ENCODE measurements at places on chromosomes 1 and 21. TPM values are rescaled to one million over a fixed set of nuclear protein-coding genes. Genes with fewer than 3 reads are reported as not detected.

The IL10 gene
- total RNA-seq = not detected

The RGS1 gene
- total RNA-seq = not detected

The GABRD gene
- not detected for total RNA-seq

The OR2T1 gene
- total RNA-seq = not detected

The LDLRAD1 gene
- not detected for total RNA-seq

The C1QTNF12 gene
- total RNA-seq = 2.0 TPM

The JAM2 gene
- total RNA-seq = 1.00 TPM

The ATAD3C gene
- total RNA-seq = not detected

The ARPC5 gene
- 257 TPM for total RNA-seq

The ANGPTL7 gene
- 0.33 TPM for total RNA-seq

The PITHD1 gene
- 44.2 TPM for total RNA-seq

The MANEAL gene
- total RNA-seq = 0.50 TPM

The SPEN gene
- 20.3 TPM for total RNA-seq

The S100B gene
- total RNA-seq = not detected

The RBM11 gene
- 0.12 TPM for total RNA-seq

The TRAPPC3 gene
- total RNA-seq = 100 TPM

The ERRFI1 gene
- 42.6 TPM for total RNA-seq

The TRAF5 gene
- total RNA-seq = 13.3 TPM

The SAMD11 gene
- total RNA-seq = 6.4 TPM

The LCE3D gene
- not detected for total RNA-seq

The TSPEAR gene
- total RNA-seq = not detected

The PLPP3 gene
- 14.2 TPM for total RNA-seq

The OLFML3 gene
- 300 TPM for total RNA-seq

The SOX13 gene
- 4.5 TPM for total RNA-seq

The NR1I3 gene
- not detected for total RNA-seq

The COL18A1 gene
- 38.1 TPM for total RNA-seq
